ENCODE measurements at places on chromosomes 16 and 17.

- no peak for DNase-seq
These were observed 27.5 kb downstream of the AXIN2 start for GRCh38 chr17:65533852-65534457.

DNA sequence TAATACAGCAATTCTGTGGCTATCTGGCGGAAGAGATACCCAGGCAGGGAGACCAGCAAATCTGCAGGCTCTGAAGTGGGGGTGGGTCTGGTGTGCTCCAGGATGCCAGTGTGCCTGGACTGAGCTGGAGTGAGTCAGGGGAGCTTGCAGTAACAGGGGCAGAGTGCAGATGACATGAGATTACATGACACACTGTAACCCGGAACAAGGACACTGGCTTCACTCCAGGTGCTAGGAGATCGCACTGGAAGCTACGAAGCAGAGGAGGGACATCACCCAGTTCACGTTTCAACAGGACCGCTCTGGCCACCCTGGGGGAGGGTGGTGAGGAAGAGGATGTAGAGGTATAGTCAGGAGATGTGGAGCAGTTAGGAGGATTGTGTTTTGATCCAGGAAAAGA is 475.6 kb downstream of the CDH13 start:
- no peak for DNase-seq

DNA sequence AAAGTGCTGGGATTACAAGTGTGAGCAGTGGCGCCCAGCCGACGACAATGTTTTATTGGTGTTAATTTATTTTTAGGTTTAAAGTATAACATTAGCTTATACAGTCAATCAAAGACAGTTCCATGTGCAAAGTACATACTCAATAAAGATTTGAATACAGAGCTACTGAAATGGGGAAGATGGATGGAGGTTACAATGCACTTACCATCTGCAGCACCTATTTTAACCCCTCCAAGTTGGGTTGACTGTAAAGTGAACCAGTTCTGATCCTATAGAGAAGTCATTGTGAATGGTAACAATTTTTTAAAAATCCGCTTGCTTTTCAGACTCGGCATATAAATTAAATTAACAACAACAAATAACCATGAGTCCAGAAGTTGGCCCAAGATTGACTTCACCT is 679 bp upstream of the PSKH1 start:
- DNase-seq: no peak

DNA sequence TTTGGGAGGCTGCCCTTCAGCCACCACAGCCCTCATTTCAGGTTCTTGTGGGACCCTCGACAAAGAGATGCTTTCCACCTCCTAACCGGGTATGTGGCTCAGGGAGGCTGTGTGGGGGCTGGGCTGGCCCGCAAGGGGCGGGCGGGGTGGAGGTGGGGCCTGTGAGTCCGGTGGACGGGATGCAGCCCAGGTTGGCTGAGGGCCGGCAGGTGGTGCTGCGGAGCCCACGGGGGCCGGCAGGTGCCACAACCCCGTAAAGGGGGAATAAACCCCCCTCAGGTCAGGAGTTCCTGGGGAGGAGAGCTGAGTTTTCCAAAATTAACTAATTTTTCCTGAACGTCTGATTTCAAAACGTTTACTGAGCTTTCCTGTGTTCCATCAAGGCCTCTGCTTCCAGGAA is 4.9 kb upstream of the CIAO3 start:
- no peak for DNase-seq

DNA sequence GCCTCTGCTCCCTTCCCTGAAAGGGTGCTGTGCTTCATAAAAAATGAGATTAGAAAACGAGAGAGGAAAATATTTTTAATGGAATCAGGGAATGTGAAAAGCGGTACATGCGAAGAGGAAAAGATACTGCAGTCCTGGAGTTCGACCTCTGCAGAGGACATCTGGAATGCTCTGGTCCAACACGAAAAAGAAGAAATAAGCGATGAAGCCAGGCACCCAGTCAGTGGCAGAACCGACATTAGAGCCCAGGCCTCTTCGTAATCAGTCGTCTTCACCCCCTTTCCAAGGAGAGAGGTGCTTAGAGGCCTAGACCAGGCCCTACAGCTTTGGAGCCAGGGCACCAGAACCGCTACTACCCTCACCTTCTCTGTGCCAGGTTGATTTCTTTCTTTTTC is 459 bp upstream of the MARCHF10 start:
- DNase-seq: no peak

DNA sequence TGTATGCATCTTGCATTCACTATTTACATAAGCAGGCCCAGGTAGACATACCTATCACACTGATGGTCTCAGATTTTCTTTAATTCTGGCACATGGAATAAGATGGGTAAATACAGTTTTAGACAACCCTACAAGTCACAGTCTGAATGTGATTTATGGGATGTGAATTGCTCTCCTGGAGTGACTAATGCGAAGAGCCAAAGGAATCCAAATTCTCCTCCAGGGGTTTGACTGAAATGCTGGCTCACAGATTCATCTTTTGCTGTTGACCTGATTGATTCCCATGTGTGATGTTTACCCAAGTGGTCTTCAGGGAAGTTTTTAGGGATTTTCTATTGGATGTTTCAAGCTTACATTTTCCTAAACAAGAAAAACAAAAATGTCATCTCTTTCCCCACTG is 277.9 kb upstream of the MON1B start:
- no peak for DNase-seq

DNA sequence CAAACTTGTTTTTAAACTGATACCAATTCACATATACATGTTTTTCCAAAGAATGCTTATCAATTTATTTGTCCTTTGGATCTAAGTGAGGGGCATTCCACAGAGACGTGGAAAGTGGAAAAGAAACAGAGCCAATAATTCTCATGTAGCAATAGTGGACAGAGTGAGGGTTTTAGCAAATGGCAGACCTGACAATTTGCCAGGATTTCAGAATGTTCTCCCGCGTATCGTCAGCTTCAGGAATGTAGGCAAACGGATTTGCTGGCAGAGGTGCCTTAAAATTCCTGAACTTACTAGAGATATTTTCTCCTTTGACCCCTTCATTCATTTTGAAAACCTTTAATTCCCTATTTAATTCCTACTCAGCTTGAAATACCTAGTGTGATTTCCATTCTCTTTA is 193.4 kb upstream of the CPHXL start:
- no peak for DNase-seq

GRCh38 chr16:64736857-64737256 is 385.0 kb downstream of the CDH11 start:
- DNase-seq: no peak

GRCh38 chr17:69050999-69051775 is 9.5 kb downstream of the ABCA9 start:
- DNase-seq: no peak

GRCh38 chr16:82062645-82063058 is 27.6 kb downstream of the HSD17B2 start:
- no peak for DNase-seq

DNA sequence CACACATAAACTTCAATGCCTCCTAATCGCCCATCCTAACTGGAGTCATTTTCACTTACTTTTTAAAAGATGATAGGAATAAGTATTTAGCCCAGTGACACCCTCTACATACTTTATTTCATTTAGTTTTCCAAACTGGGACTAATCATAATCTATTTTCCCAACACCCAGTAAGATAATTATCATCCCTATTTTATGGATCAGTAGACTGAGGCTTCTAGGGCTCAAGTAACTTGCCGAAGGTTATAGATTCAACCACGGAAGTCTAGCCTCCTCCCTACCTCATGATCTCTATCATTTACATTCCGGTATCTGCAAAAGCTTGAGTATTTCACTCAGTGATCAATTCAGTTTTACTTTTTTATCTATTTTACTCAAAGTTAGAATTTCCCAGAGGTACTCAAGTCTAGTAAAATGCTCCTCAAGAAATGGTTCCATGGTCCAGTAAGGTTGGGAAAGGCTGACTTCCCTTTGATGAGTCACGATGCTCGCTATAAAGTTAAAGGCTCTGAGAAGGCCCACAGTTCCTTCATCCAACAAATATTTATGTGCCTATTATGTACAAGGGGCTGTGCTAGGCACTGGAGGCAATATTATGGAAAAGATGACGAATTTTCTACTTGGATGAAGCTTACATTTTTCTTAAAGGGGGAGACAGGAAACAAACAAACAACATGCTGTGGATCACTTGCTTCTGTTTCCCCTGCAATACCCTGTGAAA is 75.1 kb downstream of the TOX3 start:
- DNase-seq: no peak

GRCh38 chr17:66670206-66670605 is 164.7 kb upstream of the CACNG5 start:
- DNase-seq: no peak

GRCh38 chr16:15440852-15441251 is 6.5 kb downstream of the BMERB1 start:
- DNase-seq: no peak

DNA sequence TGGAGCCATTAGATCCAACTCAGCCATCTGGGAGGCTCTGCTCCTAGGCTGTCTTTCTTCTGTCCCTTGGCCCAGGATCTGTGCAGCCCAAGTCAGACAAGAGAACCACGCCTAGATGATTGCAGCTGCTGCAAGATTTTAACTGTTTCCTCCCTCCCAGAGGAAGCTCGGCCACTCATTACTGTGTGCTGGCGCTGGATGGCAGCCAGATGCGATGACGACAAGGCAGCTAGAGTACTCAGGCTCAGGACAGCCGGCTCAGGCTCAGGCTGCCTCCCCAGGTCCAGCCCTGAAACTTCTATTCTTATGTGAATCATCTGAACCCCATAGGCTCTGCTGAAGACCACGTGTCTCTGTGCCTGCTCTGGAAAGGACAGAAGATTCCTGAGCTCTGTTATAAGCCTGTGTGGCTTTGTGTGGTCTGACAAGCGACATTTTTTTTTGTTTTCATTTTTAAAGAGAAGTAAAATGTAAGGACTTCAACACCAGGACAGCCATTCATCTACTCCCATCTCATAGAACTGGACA is 32.1 kb upstream of the FBXW10B start:
- peak; percentile 9 for DNase-seq

- DNase-seq: no peak
These were observed 15.4 kb upstream of the CCL22 start for GRCh38 chr16:57343221-57343620.

GRCh38 chr17:39968761-39969160 is 6.0 kb downstream of the GSDMA start:
- no peak for DNase-seq

GRCh38 chr16:88472069-88472468 is 19.0 kb downstream of the ZFPM1 start:
- no peak for DNase-seq

DNA sequence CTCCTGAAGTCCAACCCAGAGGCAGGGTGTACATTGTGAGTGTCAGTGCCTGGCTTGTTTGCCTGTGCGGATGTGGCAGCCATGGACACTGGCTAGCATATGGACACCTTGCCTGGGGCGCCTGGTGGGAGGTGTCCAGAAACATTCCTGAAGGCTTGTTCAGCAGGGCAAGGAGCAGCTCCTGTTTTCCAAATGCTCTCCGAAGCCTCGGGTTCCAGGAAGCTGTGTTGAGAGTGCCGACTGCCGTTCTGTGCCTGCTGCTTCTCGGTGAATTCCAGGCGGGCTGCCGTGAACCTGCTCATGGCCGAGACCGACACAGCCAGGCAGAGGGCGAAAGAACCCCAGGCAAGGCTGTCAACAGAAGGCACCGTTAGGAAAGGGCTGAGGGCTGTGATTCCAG is 10.9 kb upstream of the DHRS7C start:
- no peak for DNase-seq

DNA sequence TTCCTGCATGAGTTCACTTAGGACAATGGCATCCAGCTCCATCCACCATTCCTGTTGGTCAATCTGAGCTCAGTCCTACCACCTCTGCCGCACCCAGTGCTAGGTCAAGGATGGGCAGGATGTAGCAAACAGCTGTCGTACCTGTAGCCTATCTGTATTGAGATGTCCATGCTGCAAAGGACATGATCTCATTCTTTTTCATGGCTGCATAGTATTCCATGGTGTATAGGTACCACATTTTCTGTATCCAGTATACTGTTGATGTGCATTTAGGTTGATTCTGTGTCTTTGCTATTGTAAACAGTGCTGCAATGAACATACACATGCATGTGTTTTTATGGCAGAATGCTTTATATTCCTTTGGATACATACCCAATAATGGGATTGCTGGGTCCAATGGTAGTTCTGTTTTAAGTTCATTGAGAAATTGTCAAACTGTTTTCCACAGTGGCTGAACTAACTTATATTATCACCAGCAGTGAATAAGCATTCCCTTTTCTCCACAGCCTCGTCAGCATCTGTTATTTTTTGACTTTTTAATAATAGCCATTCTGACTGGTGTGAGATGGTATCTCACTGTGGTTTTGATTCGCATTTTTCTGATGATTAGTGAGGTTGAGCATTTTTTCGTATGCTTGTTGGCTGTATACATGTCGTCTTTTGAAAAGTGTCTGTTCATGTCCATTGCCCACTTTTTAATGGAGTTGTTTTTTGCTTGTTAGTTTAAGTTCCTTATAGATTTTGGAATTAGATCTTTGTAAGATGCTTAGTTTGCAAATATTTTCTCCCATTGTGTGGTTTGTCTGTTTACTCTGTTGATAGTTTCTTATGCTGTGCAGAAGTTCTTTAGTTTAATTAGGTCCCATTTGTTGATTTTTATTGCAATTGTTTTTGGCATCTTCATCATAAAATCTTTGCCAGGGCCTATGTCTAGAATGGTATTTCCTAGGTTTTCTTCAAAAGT is 7.2 kb upstream of the MRTFB start:
- no peak for DNase-seq

DNA sequence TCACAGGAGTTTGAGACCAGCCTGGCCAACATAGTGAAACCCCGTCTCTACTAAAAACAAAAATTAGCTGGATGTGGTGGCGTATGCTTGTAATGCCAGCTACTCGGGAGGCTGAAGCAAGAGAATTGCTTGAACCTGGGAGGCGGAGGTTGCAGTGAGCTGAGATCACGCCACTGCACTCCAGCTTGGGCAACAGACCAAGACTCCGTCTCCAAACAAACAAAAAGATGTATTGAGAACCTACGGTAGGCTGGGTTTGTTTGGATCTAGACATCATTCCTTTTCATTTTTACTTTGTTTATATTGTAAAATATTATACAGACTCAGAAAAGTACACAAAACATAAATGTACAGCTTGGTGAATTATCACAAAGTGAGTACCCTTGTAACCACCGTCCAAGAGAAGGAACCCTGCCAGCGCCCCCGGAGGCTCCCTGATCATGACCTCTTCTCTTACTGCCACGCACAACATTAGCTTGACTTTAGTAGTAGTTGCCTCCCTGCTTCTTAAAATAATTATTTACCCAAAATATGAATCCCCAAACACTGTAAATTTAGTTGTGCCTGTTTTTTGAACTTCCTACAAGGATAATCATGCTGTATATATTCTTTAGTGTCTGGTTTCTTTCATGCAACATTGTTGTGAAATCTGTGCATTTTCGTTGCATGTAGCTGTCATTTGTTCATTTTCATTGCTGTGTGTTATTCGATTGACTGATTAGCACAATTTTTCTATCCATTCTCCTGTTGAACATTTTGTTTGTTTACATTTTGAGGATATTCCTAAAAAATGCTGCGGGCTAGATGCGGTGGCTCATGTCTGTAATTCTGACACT is 56.5 kb downstream of the KSR1 start:
- no peak for DNase-seq

- no peak for DNase-seq
These were observed 1.1 kb downstream of the IFT20 start for GRCh38 chr17:28334171-28334570.

GRCh38 chr16:526181-527014 is 1.1 kb upstream of the CAPN15 start:
- DNase-seq: no peak

- no peak for DNase-seq
These were observed 1.3 kb upstream of the PSMB3 start for GRCh38 chr17:38751144-38751807.
